Fibroblast of pulmonary artery (primary cell): ENCODE measurements at places on chromosomes 6 and 20.
A peak's percentile ranks its signal among the peaks of the same experiment; 100 is the strongest.

- DNase-seq = no peak
These were observed 42.1 kb upstream of the LOC128125822 start for GRCh38 chr6:63530182-63530581.

GRCh38 chr20:42949950-42950349, 239.8 kb downstream of the PTPRT start:
- DNase-seq = no peak

- peak; percentile 87 for DNase-seq
These were observed 96.1 kb upstream of the RIN2 start for GRCh38 chr20:19661717-19662636.

DNA sequence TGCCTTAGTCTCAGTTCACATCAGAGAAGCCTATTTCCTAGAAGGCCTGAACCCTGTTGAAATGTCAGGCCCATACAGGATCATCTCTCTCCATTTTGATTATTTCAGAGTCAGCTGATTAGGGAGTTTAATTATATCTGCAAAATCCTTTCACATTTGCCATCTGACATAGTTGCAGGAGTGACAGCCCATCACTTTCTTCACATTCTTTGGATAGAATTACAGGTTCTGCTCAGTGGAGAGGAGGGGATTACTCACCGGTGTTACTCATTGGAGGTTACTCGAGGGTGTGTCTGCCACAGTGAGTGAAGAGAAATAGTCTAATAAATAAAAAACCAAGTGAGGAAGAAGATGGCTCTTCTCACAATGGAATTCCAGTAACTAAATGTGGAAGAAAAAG, 216.8 kb downstream of the TMEM242 start:
- peak; percentile 38 for DNase-seq
